ENCODE measurements at places on chromosomes 1 and 21.
A peak's percentile ranks its signal among the peaks of the same experiment; 100 is the strongest.

DNA sequence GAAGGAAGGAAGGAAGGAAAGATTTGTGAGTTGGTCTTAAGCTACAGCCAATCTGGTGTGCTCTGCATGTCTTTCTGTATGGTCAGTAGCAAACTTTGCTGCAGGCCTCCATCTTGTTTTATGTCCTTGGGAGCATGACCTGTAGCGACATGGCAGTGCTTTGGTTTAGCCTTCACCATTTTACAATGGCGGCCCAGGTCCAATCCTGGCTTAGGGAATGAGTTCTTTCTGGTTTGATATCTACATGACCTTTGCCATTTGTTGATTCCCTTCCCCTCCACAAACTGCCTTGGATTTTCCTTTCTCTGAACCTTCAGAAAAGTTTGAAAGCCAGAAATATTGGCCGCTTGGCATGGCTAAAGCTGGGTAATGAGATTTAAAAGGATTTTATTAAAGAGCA lies 30.5 kb upstream of the TSPEAR start:
- DNase-seq: no peak

GRCh38 chr1:192826791-192827546 lies 18.1 kb downstream of the RGS2 start:
- no peak for DNase-seq

DNA sequence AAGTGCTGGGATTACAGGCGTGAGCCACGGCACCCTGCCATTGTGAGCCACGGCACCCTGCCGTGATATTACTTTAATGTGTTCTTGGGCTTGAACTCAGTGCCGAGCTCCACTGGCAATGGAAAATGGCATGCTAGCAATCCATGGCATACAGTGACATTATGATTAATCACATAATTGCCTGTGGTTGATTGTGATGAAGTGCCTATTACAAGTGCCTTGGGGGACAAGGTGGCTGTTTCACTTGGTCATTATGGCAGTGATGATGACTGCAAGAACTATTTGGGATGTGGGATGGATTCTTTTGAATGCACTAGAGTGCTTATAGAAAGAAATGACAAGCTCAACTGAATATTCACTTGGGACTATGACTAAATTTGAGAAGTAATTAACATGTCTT lies 22.3 kb upstream of the HPCAL4 start:
- no peak for DNase-seq

DNA sequence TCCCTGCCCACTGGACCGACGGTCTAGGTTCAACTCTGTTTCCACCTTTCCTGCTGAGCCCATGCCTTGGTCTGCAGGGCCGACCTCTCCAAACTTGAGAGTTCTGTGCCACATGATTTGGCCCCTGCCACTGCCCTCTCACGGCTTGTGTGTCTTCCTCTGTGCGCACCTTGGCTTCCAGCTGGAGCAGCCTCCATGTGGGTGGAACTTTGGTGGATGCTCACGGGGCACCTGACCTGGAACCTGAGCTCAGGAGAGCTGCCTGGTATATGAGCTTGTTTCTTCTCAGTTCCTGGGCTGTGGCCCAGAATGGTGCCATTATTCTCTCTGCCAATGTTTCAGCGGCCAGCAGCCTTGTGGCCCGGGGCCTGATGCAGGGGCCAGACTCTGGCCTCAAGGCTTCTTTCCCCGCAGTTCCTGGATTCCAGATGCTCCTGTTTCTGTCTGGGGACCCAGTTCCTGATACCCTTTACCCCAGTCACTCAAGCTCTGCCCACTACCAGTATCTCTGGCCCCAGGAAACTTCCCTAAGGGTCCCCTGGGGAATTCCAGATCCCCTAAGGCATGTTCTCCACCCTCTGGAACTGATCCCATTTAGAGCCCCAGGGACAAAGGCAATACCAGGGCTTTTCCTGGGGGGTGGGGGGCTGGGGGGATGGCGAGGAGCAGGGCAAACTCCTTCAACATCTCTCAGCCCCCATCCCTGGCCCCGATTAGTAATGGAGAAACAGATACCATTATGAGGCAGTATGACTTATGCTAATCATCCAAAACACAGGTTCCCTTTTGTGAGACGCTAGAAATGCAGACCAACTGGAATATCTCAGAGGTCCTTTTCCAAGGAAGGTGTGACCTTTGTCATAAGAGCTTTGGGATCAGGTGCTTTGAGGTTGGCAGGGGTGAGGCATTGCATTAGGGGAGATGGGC lies 11.1 kb downstream of the QSOX1 start:
- DNase-seq: no peak

DNA sequence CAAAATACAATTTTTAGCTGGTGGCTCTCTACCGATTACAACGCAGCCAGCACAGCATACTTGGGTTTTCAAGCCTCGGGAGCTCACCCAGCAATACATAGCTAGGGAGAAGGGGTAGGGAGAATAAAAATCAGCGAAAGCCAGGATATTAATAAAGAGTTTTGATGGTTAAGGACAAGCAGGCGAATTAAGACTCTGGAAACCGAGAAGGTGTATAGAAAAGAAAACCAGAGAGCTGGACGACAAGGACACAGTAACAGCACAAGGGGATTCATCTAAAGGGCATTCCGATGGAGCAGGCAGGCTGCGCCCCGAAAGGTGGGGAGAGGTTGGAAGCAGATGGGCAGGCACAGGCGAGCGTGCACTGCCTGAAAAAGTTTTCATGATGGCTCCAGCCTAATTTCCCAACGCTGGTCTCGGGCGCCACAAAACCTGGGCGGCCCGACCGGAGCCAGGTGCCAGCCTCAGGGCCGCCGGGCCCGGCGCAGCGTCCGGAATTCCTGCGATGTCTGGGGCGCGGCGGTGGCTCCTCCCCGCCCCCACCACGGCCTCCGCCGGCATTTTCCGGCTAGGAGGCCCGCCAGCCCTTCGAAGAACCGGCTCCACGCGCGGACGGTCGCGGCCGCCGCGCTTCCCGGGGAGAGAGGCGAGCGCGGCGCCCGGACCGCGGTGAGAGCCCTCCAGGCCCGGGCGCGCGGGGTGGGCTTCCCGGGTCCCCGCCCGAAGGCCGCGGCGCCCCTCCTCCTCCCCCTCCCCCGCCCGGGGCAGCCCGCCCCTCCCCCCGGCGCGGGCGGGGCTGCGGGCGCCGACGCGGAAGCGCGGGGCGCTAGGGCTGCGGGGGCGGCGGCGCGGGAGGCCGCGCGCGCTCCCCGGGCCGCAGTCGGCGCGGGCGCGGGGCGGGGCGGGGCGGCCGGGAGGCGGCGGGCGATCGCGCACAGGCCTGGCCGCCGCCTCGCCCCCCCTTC lies 774 bp upstream of the DYRK1A start:
- DNase-seq: peak; percentile 41

DNA sequence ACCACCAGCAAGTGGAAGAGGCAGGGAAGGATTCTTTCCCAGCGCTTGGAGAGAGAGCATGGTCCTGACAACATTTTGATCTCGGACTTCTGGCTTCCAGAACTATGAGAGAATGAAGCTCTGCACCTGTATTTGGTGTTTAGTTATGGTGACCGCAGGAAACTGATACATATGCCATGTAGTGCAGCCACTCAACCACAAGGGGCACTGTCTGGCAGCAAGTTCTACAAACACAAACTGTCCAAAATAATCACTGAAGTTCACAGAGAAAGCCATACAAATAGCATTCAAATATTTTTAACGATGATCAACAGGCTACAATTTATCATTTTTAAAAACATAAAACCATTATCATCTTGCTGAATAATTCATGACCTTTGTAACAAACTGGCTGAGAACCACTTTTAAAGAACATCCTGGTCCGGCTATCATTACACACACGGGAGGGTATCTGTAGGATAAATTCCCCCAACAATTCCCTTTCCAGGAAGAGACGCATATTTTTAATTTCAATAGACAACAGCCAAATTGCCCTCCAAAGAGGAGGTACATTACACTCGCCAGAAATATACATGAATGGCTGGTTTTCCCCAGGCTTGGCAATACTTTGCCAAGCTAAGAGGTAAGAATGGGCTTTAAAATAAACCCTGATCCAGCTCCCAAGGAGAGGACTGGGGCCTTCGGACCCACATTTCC lies 9.2 kb upstream of the CBR3 start:
- peak; percentile 52 for DNase-seq

- no peak for DNase-seq
These were observed 22.0 kb downstream of the SLC44A5 start for GRCh38 chr1:75588779-75589475.

GRCh38 chr1:247054992-247055415 lies 23.6 kb downstream of the ZNF670 start:
- no peak for DNase-seq

GRCh38 chr1:150528196-150528595 lies 12.6 kb downstream of the FALEC start:
- no peak for DNase-seq

GRCh38 chr1:243394601-243395464 lies 139.0 kb downstream of the SDCCAG8 start:
- DNase-seq: no peak

- DNase-seq: no peak
These were observed 25.3 kb downstream of the OPTC start for GRCh38 chr1:203519053-203519840.

All from activated CD4-positive, alpha-beta T cell treated with anti-CD3 and anti-CD28 coated beads, Interleukin-2, amount 50 U/mL, for 4 hours (primary cell).